IMR-90 (cell line): ENCODE measurements at places on chromosomes 3 and 15. TPM values are rescaled to one million over a fixed set of nuclear protein-coding genes. Genes with fewer than 3 reads are reported as not detected.

UNC13C gene
- total RNA-seq, result not detected in 2 replicates

MRAS gene
- 56.1 and 59.3 TPM in 2 replicates for total RNA-seq

CAND2 gene
- 2.5 and 2.9 TPM in 2 replicates for total RNA-seq

MFSD1 gene
- total RNA-seq, result 64.2 and 103 TPM in 2 replicates

KBTBD12 gene
- not detected in 2 replicates for total RNA-seq

ERICH6 gene
- under 0.01 TPM in 1 of 2 replicates, not detected in the other for total RNA-seq

CHRM5 gene
- total RNA-seq, result under 0.01 TPM in 2 replicates

GRCh38 chr15:90058308-90058707, 44.0 kb downstream of the IDH2 start:
- no peaks in the 10 kb centered on the region for H3K27me3 ChIP-seq
- no peak overlapping the region for H3K4me3 ChIP-seq
- H3K27ac ChIP-seq, result no peak overlapping the region

- H3K4me1 ChIP-seq, result peaks cover 11% of the 10 kb centered on the region
- no peaks in the 10 kb centered on the region for H3K36me3 ChIP-seq
- no peaks in the 10 kb centered on the region for H3K27me3 ChIP-seq
- no peak overlapping the region for H3K4me3 ChIP-seq
- H3K27ac ChIP-seq, result no peak overlapping the region
Observed at GRCh38 chr3:71309886-71310285, 273.6 kb downstream of the FOXP1 start.

GRCh38 chr15:28890711-28891495, 5.1 kb downstream of the APBA2 start:
- no peak overlapping the region for H3K4me3 ChIP-seq
- H3K27ac ChIP-seq, result peak overlapping the region; percentile 33
- no peaks in the 10 kb centered on the region for H3K27me3 ChIP-seq
- no peaks in the 10 kb centered on the region for H3K36me3 ChIP-seq
- peaks cover 17% of the 10 kb centered on the region for H3K4me1 ChIP-seq

DNA sequence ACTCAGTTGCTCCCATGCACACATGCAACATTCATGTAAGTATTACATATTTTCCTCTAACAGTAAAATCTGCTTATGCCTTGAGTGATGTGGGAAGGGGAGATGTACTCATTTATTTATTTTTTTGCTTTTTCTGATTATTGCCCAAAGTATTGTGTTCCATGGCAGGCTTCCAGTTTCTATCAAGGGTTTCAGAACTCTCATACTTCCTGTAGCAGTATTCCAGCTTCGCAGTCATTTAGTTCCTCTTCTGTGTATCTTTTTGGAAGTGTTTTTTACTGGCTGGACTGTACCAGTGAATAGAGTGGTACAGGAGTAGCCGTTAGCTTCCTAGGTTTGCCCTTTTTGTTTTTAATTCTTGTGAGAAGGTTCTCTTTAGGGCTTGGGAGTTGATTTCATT, 26.9 kb downstream of the RAB11A start:
- DNase-seq, result peak; percentile 48
- no peak overlapping the region for H3K4me3 ChIP-seq
- peaks cover 20% of the 10 kb centered on the region for H3K36me3 ChIP-seq
- no peak overlapping the region for H3K27ac ChIP-seq
- peaks cover 2% of the 10 kb centered on the region; the same call in 1 of the 2 replicates for H3K4me1 ChIP-seq

GRCh38 chr3:48306860-48307530, 26.5 kb downstream of the SPINK8 start:
- H3K4me3 ChIP-seq, result no peak overlapping the region
- no peaks in the 10 kb centered on the region; the same call in 1 of the 2 replicates for H3K4me1 ChIP-seq
- DNase-seq, result no peak
- H3K27me3 ChIP-seq, result peaks cover 5% of the 10 kb centered on the region
- 0 out of 2 replicates have a peak, but pooled peaks cover 1% of the 10 kb centered on the region for H3K36me3 ChIP-seq
- H3K27ac ChIP-seq, result no peak overlapping the region

GRCh38 chr15:68300115-68300940, 22.8 kb downstream of the FEM1B start:
- peaks cover 5% of the 10 kb centered on the region for H3K4me1 ChIP-seq
- no peak overlapping the region for H3K27ac ChIP-seq
- H3K36me3 ChIP-seq, result peaks cover 13% of the 10 kb centered on the region
- no peak for DNase-seq
- H3K27me3 ChIP-seq, result no peaks in the 10 kb centered on the region

DNA sequence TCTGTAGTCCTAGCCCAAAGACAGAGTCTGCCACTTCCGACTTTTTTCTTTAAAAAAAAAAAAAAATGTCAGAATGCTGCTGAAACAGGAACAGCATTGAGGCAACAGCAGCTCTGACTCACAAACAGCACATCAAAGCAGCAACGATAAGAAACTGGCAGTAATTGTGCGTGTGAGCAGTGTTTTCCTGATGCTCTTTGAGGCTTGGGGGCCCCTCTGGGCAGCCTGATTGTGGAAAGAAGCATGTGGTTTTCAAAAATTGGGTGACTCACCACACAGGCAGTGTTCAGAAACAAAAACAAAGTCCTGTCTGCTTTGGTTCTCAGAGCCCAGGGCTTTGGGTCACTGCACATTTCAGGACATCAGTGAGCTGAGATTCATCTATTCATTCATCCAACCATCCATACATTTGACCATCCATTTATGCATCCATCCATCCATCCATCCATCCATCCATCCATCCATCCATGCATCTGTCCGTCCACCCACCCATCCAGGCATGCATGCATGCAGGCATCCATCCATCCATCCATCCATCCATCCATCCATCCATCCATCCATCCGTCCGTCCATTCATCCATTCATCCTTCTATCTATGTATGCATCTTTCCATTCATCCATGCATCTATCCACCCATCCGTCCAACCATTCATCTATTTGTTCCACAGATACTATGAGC, 308.4 kb downstream of the RPLP1 start:
- no peak overlapping the region for H3K27ac ChIP-seq
- peaks cover 1% of the 10 kb centered on the region for H3K27me3 ChIP-seq
- no peaks in the 10 kb centered on the region for H3K36me3 ChIP-seq
- peak; percentile 99 for DNase-seq
- H3K4me3 ChIP-seq, result no peak overlapping the region
- H3K4me1 ChIP-seq, result peaks cover 12% of the 10 kb centered on the region

- no peak for DNase-seq
- no peak overlapping the region for H3K27ac ChIP-seq
- H3K4me3 ChIP-seq, result no peak overlapping the region
- no peaks in the 10 kb centered on the region for H3K36me3 ChIP-seq
Observed at GRCh38 chr3:163879172-163879571, 1199.1 kb downstream of the SI start.

GRCh38 chr15:101025501-101025885, 106.3 kb downstream of the LRRK1 start:
- no peak overlapping the region for H3K4me3 ChIP-seq
- peaks cover 14% of the 10 kb centered on the region for H3K4me1 ChIP-seq
- no peak overlapping the region for H3K27ac ChIP-seq
- no peak for DNase-seq
- H3K27me3 ChIP-seq, result no peaks in the 10 kb centered on the region
- H3K36me3 ChIP-seq, result peaks cover 20% of the 10 kb centered on the region

GRCh38 chr15:83422541-83422940, 24.6 kb upstream of the SH3GL3 start:
- no peak overlapping the region for H3K27ac ChIP-seq
- DNase-seq, result no peak
- no peaks in the 10 kb centered on the region for H3K36me3 ChIP-seq
- no peaks in the 10 kb centered on the region for H3K27me3 ChIP-seq
- H3K4me1 ChIP-seq, result no peaks in the 10 kb centered on the region
- no peak overlapping the region for H3K4me3 ChIP-seq

DNA sequence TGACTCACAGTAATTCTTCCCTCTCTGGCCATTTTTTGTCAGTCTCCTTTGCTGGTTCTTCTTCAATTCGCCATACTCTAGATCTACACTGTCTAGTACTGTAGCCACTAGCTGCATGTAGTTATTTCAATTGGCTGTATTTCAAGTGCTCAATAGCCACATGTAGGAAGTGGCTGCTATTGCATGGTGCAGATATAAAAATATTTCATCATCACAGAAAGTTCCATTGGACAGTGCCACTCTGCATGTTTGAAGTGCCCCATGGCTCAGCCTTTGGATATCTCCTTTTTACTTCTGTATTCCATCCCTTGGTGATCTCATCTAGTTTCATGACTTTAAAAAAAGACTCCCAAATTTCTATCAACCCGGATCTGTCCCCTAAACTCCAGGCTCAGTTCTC, 22.1 kb downstream of the PPP2R3A start:
- peaks cover 9% of the 10 kb centered on the region for H3K4me1 ChIP-seq
- H3K27ac ChIP-seq, result no peak overlapping the region
- no peaks in the 10 kb centered on the region for H3K27me3 ChIP-seq
- H3K4me3 ChIP-seq, result no peak overlapping the region
- DNase-seq, result no peak
- no peaks in the 10 kb centered on the region; the same call in 1 of the 2 replicates for H3K36me3 ChIP-seq

- peak overlapping the region; percentile 94 for H3K27ac ChIP-seq
- H3K4me1 ChIP-seq, result peaks cover 6% of the 10 kb centered on the region
- H3K4me3 ChIP-seq, result peak overlapping the region; percentile 85
- no peaks in the 10 kb centered on the region for H3K36me3 ChIP-seq
Observed at GRCh38 chr3:136862617-136863322, 762 bp downstream of the NCK1 start.

DNA sequence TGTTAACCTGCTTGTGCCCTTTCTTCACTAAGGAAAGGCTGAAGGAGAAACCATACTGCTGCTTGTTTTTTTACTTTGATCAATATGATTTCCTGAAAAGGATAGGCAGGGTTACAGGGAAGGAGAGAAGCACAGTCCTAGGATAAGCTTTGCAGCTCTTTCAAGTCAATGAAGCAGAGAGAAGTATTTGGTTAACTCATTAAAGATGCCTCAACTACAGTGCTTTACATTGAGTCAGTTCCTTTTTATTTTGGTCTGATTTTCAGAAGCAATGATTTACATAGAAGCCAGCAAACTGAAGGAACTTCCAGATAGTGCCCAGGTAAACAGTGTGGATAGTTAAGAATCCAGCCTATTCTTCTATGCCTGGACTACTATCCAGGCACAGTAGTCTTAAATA, 64.8 kb downstream of the ARIH1 start:
- H3K4me1 ChIP-seq, result no peaks in the 10 kb centered on the region
- H3K27ac ChIP-seq, result no peak overlapping the region
- H3K4me3 ChIP-seq, result no peak overlapping the region

DNA sequence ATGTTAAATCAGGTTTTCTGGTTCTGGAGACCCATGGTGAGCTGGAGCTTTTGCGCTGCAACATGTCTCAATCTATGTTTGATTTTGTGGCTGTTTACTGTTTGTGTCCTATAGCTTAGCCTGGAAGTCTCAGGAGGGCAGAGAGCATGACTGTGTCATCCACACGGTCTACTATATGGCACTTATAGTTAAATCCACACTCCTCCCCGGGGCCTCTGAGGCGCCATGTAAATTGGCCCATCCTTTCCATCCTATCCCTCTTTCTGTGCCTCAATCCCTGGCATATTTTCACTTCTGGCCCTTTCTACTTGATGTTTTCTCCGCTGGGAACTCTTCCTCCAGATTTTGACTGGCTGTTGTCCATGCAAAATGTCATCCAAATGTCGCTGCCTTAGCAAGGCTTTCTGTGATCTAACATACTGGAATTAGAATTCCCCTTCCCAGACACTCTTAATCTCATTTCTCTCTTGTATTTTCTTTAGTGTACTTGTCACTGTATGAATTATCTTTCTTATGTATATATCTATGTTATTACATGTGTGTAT, 560.8 kb upstream of the RGMA start:
- H3K27me3 ChIP-seq, result no peaks in the 10 kb centered on the region
- DNase-seq, result no peak
- H3K4me3 ChIP-seq, result no peak overlapping the region
- H3K36me3 ChIP-seq, result no peaks in the 10 kb centered on the region
- H3K4me1 ChIP-seq, result no peaks in the 10 kb centered on the region

- no peak for DNase-seq
- no peaks in the 10 kb centered on the region for H3K27me3 ChIP-seq
- H3K4me3 ChIP-seq, result no peak overlapping the region
- no peak overlapping the region for H3K27ac ChIP-seq
- no peaks in the 10 kb centered on the region for H3K36me3 ChIP-seq
Observed at GRCh38 chr3:130243808-130244207, 101.7 kb upstream of the COL6A5 start.

GRCh38 chr15:67194171-67195114, 60.0 kb downstream of the AAGAB start:
- H3K4me1 ChIP-seq, result peaks cover 33% of the 10 kb centered on the region
- H3K27ac ChIP-seq, result peak overlapping the region; percentile 67; the same call in 1 of the 2 replicates
- peaks cover 50% of the 10 kb centered on the region for H3K36me3 ChIP-seq
- H3K4me3 ChIP-seq, result no peak overlapping the region
- no peak for DNase-seq

GRCh38 chr3:128455786-128456748, 10.6 kb downstream of the DNAJB8 start:
- no peaks in the 10 kb centered on the region for H3K36me3 ChIP-seq
- no peaks in the 10 kb centered on the region for H3K4me1 ChIP-seq
- H3K27ac ChIP-seq, result no peak overlapping the region
- peaks cover 76% of the 10 kb centered on the region for H3K27me3 ChIP-seq
- DNase-seq, result no peak

DNA sequence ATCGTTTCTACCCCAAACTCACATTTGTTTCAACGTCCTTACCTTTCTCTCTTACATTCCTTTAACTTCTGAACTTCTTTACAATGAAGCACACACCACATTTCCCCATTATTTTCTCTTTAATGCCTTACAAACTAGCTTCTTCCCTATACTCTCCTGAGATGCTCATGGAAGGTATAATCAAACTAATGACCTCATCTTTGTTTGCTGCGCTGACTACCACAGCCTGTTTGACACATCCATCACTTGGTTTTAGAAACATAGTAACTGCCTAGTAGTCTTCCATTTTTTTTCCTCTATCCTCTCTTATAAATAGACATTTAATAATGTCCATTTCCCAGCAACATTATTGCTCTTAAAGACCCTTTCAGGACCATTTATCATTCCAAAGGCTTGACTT, 230.5 kb upstream of the LRTM1 start:
- H3K4me3 ChIP-seq, result no peak overlapping the region
- no peak for DNase-seq
- no peaks in the 10 kb centered on the region for H3K36me3 ChIP-seq
- no peak overlapping the region for H3K27ac ChIP-seq

- no peaks in the 10 kb centered on the region for H3K27me3 ChIP-seq
- DNase-seq, result peak; percentile 33
- no peaks in the 10 kb centered on the region for H3K4me1 ChIP-seq
Observed at GRCh38 chr3:73745526-73746191, 120.9 kb upstream of the PDZRN3 start.

- no peaks in the 10 kb centered on the region for H3K4me1 ChIP-seq
- no peaks in the 10 kb centered on the region for H3K27me3 ChIP-seq
- H3K27ac ChIP-seq, result no peak overlapping the region
- DNase-seq, result no peak
Observed at GRCh38 chr15:100256101-100256969, 85.4 kb downstream of the ADAMTS17 start.
